ENCODE measurements at places on chromosomes 7 and 10.

DNA sequence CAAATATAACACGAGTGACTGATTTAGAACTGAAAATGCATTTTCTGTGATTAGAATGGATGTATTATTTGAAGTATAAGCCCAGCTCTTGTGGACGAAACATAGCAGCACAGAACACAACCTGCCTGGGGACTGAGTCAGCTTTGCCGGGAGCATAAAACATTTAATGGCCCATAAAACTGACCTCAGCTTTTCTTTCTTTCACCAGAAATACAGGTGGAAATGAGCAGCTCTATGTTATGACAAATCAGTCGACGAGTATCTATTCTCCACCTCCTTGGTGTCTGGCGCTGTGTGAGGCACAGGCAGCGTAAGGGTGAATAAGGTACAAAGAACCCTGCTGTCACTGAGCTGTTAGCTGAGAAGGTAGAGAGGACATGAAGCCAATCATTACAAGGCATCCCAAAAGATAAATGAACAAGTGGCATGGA is 471.6 kb upstream of the AKR1E2 start:
- no peak for DNase-seq

GRCh38 chr10:116115036-116115641 is 157.9 kb downstream of the GFRA1 start:
- no peak for DNase-seq

DNA sequence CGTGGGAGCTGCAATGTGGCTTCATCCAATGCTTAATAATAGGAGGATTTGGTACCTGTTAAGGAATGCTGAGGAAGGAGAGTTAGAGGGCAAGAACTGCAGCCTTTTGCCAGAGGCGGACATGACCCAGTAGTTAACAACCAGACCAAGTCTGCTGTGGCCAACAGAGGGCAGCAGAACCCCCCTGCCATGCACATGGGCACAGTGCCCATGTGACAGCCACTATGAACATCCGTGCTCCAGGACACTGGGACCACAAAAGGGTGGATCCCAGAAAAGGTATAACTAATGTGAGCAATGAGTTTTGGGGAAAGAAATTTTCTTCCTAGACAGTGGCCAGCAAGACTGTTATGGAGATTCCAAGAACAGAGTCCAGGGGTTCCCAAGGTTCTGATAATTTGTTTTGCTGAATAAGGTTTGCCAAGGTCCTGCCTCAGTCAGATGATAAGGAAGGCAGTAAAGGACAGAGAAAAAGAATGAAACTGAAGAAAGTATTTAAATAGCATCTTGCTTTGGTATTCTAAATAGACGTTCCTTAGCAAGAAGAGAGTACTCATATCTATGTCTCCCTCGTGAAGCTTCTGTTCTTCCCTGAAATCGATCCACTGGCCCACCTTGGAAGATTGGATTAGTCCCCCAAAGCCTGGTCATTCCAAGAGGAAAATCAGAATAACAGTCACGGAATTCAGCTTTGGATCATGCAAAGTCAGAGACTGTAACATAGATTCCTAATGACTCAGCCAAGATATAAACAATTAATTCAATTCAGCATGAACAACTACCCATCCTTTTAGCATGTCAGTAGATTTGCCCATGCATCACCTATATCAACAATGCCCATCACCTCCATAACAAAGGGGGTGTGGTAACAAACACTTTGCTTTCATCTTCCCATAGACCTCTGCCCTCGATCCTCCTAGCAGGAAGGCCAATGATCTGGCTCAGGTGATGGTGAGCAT is 56.0 kb downstream of the LGI1 start:
- peak; percentile 66 for DNase-seq

DNA sequence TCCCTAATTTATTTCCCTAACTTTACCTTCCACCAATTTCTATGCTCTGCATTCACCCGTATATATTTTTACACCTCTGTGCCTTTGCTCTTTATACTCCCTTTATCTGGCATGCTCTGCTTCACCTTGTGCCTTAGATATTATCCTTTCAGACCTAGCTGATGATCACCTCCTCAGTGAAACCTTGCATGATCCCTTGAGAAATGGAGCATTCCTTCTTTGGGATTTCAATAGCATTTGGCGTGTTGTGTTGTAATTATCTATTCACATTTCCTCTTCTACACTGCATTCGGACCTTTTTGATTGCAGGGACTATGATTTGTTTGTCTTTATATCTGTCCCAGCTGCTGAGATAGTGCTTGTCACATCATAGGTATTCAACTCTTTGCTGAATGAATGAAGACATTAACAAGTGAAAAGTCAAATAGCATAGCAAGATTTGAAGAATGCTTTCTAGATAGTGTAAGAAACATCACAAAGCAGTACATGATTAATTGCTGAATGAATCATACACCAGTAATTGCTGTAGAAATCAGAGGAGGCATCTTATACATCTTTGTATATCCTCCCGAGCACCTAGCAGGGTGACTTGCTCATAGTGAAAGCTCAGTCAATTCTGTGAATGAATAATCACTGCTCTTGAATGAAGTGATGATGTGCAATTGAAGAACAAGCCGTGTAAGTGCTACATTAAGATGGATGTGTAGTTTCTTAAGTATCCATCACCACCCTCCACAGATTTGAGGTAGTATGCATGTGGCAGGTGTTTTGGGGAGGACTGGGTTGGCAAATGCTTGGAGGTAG is 2.0 kb upstream of the TM9SF3 start:
- DNase-seq: no peak

GRCh38 chr7:90298145-90299038 is 22.7 kb downstream of the FAM237B start:
- no peak for DNase-seq

- DNase-seq: no peak
Observed at GRCh38 chr10:45443101-45444009, 69.3 kb downstream of the ALOX5 start.

GRCh38 chr7:20798081-20798693 is 11.5 kb upstream of the SP8 start:
- DNase-seq: peak; percentile 66

DNA sequence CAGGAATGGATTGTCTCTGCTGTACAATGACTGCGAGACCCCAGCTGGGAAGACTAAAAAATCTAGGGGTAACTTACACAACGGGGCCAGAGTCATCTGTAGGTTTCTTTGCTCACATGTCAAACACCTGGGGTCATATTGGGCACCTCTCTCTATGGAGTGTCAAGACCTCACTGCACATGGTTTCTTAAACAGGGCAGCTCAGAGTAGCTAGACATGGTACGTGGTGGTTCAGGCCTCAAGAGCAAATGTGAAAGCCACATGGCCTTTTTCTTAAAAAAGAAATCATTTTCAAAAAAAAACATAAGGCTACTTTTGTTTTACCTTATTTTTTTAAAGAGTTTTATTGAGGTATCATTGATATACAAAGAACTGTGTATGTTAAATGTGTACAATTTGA is 162.2 kb upstream of the ITGB1 start:
- no peak for DNase-seq

DNA sequence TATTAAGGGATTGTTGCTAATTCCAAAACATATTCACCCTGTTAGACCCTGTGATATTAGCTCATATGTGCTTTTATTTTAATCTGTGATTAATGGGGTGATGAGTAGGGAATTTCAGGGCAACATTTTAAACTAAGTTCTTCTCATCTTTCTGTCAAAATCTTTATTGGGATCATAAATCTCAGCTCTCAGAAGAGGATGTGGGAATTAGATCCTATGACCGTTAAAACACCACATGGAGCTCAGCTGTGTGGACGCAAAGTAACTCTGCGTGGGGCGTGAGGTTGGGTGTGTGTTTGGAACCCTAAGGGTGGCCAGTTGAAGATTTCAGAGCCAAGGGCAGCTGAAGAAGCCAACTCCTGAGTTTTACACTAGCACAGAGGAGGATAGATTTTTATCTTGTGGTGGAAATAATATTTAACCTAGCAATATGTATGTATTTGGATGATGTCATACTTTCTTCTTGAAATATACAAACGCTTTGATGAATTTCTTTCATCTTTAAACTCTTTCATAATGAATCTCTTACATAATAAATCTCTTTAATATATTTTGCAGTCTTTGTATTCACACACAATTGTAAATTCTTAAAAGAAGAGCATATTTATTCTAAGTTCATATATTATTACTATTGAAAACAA is 64.4 kb downstream of the EPDR1 start:
- no peak for DNase-seq
